ENCODE measurements at places on chromosomes 7 and 10. TPM values are rescaled to one million over a fixed set of nuclear protein-coding genes. Genes with fewer than 3 reads are reported as not detected.

GRCh38 chr7:133354546-133355324, 101.9 kb downstream of the EXOC4 start:
- H3K4me3 ChIP-seq, result no peak overlapping the region
- H3K36me3 ChIP-seq, result peaks cover 5% of the 10 kb centered on the region
- no peak for DNase-seq
- H3K4me1 ChIP-seq, result no peaks in the 10 kb centered on the region
- H3K27ac ChIP-seq, result no peak overlapping the region

DNA sequence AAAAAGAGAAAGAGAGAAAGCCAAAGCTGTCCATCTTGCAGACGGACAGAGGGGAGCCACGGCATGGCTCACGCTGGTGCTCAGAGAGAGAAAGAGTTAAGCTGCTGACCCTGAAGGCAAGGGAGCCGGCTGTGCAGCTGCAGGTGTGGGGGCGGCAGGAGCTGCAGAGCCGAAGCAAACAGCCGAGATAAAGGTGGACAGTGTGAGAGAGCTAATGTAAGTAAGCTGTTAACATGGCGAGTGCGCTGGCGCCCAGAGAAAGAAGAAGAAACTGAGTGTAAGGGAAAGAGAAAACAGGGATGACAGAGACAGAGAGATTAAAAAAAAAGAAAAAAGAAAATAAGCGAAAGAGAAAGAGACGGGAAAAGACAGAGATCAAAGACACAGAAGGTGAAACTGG, 18.2 kb downstream of the COL17A1 start:
- no peaks in the 10 kb centered on the region for H3K36me3 ChIP-seq
- H3K4me3 ChIP-seq, result no peak overlapping the region
- no peaks in the 10 kb centered on the region for H3K27me3 ChIP-seq
- H3K27ac ChIP-seq, result no peak overlapping the region
- H3K4me1 ChIP-seq, result no peaks in the 10 kb centered on the region
- DNase-seq, result no peak

DNA sequence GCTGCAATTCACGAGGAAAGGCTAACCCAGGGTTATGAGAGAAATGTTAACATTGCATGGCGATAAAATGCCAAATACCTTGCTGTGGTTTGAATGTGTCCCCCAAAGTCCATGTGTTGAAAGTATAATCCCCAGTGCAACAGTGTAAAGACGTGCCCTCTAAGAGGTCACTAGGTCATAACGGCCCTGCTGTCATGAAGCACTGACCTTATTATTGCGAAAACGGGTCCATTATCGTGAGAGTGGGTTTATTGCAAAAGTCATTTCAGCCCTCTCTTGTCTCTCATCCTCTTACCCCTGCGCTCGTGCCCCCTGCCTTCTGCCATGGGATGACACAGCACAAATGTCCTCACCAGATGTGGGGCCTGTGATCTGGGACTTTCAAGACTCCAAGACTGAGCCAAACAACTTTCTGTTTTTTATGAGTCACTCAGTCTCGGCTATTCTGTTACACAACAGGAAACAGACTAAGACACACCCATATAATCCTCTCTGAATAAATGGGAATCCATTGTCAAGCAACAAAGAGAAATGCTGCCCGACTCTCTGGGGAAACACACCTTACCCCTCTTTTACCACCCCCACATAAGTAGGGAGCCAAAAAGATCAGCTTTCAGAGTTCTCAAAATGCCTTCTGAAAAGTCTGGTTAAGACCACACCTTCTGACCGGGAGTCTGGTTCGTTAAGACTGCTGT, 73.1 kb upstream of the UCN3 start:
- no peaks in the 10 kb centered on the region for H3K36me3 ChIP-seq
- no peaks in the 10 kb centered on the region for H3K27me3 ChIP-seq
- peaks cover 17% of the 10 kb centered on the region for H3K4me1 ChIP-seq
- peak overlapping the region; percentile 15 for H3K4me3 ChIP-seq
- DNase-seq, result peak; percentile 75
- H3K27ac ChIP-seq, result peak overlapping the region; percentile 72

DNA sequence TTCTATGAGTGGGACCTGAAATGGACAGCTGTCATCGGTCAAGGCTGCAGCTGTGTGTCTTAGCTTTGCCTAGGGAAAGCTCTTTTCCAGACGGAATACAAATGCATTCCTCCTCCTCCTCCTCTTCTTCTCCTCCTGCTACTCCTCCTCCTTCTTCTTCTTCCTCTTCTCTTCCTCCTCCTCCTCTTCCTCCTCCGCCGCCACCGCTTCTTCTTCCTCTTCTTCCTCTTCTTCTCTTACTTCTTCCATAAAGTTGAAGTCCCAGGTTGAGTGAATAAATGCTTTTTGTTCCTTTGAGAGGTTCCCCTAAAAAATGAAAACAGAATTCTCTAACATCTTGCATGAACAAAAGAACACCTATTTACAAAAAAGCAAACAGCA, 28.7 kb downstream of the KLF6 start:
- no peaks in the 10 kb centered on the region for H3K36me3 ChIP-seq
- peaks cover 11% of the 10 kb centered on the region for H3K4me1 ChIP-seq
- no peak for DNase-seq
- no peaks in the 10 kb centered on the region for H3K27me3 ChIP-seq
- no peak overlapping the region for H3K4me3 ChIP-seq

GRCh38 chr7:132112657-132113056, 463.6 kb downstream of the PLXNA4 start:
- no peaks in the 10 kb centered on the region for H3K36me3 ChIP-seq
- no peak overlapping the region for H3K4me3 ChIP-seq
- no peak for DNase-seq
- no peaks in the 10 kb centered on the region for H3K4me1 ChIP-seq

The CPA2 gene
- not detected for total RNA-seq

The TNS3 gene
- total RNA-seq, result 168 TPM

- no peak for DNase-seq
- H3K27me3 ChIP-seq, result no peaks in the 10 kb centered on the region
- no peak overlapping the region for H3K4me3 ChIP-seq
- no peaks in the 10 kb centered on the region for H3K36me3 ChIP-seq
Measured at GRCh38 chr10:33609546-33609945, 275.1 kb upstream of the NRP1 start.

DNA sequence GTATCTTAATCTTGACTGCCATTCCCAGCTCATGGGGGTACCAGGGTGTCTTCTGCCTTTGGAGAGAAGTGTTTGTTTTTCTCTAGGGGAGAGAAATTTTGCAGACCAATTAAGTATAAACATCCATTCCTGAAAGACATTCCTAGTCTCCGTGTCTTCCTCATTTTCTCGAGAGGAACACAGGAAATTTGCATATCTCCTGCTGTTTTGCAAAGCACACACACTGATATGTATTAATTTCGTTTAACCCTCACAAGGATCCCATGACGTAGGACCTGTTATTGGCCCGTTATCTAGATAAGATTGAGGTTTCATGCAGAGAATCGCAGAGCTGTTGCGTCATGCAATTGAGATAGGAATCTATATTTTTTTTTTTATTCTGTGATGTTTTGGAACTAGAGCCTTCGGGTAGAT, 944 bp downstream of the RHBDD2 start:
- peak overlapping the region; percentile 99 for H3K4me3 ChIP-seq
- no peak for DNase-seq
- peaks cover 21% of the 10 kb centered on the region for H3K4me1 ChIP-seq
- peak overlapping the region; percentile 87 for H3K27ac ChIP-seq
- H3K36me3 ChIP-seq, result peaks cover 42% of the 10 kb centered on the region

The ANXA8 gene
- total RNA-seq, result 39.5 TPM

DNA sequence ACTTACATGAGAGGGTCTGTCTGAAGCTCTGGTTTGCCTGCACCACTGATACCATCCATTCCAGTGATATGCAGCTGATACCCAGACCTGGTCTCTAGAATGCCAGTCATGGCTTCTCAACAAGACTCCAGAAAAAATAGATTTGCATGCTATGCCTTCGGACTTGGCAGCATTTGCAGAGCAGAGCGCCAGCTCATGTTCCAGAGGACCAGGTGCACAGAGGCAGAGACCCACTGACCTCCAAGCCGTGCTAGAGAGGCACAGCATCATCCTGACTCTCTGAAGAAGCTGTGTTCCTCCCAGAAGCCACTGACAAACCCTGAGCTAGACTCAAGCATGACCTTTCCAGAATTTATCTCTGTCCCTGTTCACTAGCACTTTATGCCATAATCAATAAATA, 6.9 kb upstream of the PRKAG2 start:
- H3K36me3 ChIP-seq, result no peaks in the 10 kb centered on the region
- DNase-seq, result peak; percentile 34
- no peak overlapping the region for H3K4me3 ChIP-seq
- no peaks in the 10 kb centered on the region for H3K4me1 ChIP-seq

GRCh38 chr10:87961314-87961713, 97.9 kb downstream of the PTEN start:
- H3K4me1 ChIP-seq, result peaks cover 8% of the 10 kb centered on the region
- H3K27ac ChIP-seq, result no peak overlapping the region
- no peak for DNase-seq
- H3K4me3 ChIP-seq, result no peak overlapping the region
- peaks cover 45% of the 10 kb centered on the region for H3K36me3 ChIP-seq

DNA sequence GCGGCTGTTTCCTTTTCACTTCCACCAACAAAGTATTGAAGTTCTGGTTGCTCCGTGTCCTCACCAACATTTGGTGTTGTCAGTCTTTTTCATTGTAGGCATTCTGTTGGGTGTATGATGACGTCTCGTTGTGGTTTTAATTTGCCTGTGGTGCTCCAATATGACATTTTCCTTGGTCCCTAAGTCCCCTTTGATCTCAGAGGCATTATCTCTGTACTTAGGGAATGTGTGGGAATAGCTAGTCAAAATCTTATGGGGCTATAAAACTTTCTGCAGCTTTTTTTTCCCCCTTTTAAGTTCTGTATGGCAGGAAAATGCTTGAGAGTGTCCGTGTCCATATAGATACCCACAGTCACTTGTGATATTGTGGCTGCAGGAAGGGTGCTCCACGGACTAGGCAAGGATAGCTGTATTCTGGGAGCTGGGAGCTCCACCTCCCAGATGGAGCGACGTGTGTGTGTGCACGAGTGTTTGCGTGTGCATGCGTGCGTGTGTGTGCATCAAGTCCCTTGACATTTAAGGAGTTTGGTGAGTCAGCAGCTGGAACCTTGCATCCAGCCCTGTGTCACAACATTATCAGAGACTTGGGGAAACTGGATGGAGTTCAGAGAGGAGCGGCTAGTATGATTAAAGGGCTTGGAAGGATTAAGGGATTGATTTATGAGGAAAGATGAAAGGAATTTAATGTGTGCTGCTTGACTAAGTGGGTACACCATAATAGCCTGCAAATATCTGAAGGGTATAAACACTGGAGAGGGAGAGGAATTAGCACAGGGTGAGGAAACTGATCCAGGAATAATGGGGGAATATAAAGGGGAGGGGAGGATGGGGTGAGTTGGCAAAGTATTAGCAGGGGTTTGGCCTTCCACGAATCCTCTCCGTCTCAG, 66.8 kb downstream of the LRMDA start:
- H3K36me3 ChIP-seq, result no peaks in the 10 kb centered on the region
- DNase-seq, result no peak
- no peak overlapping the region for H3K27ac ChIP-seq
- no peaks in the 10 kb centered on the region for H3K27me3 ChIP-seq
- no peak overlapping the region for H3K4me3 ChIP-seq

The TET1 gene
- total RNA-seq, result 2.1 TPM

The CUEDC2 gene
- 44.8 TPM for total RNA-seq

The TRIM8 gene
- 146 TPM for total RNA-seq

The TEX47 gene
- not detected for total RNA-seq

DNA sequence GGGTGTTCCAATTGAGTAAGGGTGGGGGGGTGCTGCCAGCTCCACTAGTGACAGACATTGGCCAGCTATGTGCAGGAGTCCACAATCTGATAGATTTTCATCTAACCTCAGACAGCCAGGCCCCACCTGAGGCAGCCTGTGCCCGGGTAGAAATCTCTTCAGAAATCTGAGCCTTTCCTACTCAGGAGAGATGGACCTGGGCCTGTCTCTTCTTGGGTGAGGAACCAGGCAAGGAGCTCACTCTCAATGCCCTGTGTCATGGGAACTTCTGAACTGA, 86.9 kb downstream of the UBE2H start:
- H3K27ac ChIP-seq, result no peak overlapping the region
- H3K36me3 ChIP-seq, result no peaks in the 10 kb centered on the region
- H3K4me1 ChIP-seq, result peaks cover 47% of the 10 kb centered on the region

The RADIL gene
- total RNA-seq, result 7.3 TPM

DNA sequence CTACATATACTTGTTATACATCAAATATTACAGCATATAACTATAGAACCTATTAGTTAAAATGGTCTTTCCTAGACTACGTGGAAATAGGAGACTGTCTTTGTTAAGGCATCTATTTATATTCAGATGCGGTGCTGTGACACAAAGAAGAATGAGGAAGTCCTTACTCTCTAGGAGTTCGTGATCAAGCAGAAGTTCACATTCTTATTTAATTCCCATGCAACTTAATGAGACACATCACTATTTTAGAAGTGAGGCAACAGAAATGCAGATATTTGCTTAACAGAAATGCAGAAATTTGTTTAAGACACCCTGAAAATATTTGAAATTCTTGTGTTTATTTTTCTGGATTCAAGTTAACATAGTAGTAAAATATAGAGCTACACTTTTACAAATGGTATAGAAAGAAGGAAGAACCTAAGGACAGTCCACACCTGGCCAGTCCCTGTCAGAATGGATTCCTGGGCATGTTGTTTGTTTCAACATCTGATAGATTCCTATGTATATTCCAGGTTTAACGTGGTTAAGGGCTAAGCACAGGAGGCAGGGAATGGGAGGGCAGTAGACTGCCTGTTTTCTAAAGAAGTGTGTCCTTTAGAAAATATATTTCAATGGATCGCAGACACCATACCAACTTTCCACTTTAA, 70.6 kb upstream of the NXPH1 start:
- H3K4me1 ChIP-seq, result no peaks in the 10 kb centered on the region
- H3K4me3 ChIP-seq, result no peak overlapping the region
- DNase-seq, result no peak
- H3K27ac ChIP-seq, result no peak overlapping the region

DNA sequence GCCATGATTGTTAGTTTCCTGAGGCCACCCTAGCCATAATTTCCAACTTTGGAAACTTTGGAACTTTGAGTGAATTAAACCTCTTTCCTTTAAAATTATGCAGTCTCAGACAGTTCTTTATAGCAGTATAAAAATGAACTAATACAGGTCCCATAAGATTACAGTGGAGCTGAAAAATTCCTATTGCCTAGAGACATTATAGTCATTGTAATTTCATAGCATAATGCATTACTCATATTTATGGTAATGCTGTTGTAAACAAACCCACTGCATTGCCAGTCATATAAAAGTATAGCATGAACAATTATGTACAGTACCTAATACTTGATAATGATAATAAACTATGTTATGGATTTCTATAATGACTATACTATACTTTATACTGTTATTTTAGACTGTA, 88.0 kb upstream of the TMEM229A start:
- no peaks in the 10 kb centered on the region for H3K4me1 ChIP-seq
- DNase-seq, result no peak
- H3K4me3 ChIP-seq, result no peak overlapping the region
- H3K36me3 ChIP-seq, result no peaks in the 10 kb centered on the region
- no peaks in the 10 kb centered on the region for H3K27me3 ChIP-seq

The LIPN gene
- total RNA-seq, result 1.0 TPM
